ENCODE measurements at places on chromosomes 12 and 14.

DNA sequence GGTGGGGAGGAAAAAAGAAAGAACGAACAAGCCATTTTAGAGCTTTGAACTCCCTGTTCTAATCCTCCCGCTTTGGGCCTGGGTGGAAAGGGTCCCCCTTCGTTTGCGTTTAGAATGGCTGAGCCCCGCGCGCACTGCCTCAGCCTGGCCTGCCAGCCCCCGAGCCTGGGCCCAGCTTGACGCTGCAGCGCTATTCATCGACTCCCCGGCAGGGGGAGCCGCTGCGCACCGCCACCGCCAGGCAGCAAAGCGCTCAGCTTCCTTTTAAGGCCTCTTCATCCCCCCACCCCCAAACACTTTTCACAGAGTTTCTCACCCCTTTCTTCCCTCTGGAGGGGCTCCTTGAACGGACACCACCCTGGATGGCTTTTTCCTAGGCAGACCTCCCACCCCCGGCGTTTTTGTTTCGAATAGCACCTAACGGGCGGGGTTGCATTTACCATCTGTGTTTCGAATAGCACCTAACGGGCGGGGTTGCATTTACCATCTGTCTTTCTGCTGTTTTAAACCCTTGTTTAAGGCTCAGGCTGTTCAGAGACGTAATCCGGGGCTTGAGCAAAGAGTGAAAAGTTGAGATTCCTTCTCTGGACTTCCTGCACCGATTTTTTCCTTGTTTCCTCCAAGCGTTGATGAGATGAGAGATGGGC, 56.4 kb upstream of the PIWIL1 start:
- DNase-seq, result peak; percentile 5

GRCh38 chr12:16385782-16386646, 38.6 kb downstream of the MGST1 start:
- DNase-seq, result no peak

- DNase-seq, result no peak
Observed at GRCh38 chr12:95898081-95898480, 39.3 kb downstream of the SNRPF start.

GRCh38 chr14:101374373-101375338, 186.6 kb upstream of the DIO3 start:
- DNase-seq, result no peak

DNA sequence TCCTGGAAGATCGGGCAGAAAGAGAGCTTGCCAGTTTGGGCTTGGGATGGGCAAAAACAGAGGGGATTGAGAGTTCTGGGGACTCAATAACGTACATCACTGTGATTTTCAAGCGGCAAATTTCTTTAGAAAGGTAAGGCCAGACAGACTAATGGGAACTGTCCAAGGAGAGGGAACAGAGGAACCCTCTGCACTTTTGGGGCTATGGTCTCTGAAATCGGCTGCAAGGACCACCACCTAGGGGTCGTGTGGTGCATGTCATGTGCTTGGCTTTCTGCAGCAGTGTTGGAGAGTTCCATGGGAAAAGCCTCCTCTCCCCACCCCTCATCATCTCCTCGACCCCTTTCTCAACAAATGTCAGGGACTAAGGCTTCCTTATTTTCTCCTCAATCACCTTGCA, 79.6 kb downstream of the PPM1A start:
- DNase-seq, result no peak

GRCh38 chr12:39368891-39369290, 74.0 kb downstream of the KIF21A start:
- no peak for DNase-seq

DNA sequence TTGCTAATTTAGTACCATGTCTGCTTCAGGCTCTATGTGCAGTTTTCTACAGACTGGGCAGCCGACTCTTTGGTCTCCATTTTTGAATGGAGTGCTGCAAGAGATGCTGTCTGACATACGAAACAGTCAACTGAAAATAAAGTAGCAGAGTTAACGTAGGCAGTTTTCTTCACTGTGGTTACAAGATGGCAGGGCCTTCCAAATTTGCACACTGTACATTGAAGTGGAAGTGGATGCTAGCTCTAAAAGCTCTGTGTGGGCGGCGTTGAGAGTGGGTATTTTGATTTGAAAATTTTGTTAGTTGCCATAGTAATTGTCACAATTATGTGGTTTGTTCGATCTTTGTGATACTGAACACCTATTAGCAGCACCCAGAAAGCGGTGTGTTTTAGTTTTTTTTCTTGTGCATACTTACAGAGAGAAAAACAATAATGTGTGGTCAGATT, 154.9 kb upstream of the ATP2B1 start:
- peak; percentile 27 for DNase-seq

DNA sequence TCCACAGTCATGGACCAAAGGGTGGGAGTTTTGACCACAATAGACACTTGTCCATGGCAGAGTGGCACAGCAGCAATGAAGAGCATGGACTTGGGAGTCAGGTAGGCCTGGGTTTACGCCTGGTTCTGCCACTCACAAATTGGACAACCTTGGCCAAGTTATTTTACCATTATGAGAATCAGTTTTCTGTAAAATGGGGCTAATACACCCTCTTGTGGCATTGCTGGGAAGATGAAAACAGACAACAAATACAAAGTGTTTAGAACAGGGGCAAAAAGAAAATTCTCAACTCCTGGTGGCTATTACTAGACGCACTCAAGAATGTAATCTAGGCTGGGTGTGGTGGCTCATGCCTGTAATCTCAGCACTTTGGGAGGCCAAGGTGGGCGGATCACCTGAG, 2.6 kb downstream of the C12orf43 start:
- no peak for DNase-seq

DNA sequence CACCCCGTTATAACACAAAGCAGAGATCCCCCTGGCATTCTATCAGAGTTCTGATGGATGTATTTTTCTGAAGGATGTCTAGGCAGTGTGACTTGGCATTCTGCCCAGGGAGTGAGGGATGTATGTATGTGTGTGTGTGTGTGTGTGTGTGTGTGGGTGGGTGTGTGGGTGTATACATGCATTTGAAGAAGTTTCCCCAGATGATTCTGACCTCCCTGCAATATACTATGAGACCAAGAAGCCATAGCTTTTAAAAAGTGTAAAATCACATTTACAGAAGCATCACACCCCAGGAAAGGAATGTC, 59.7 kb upstream of the NAP1L1 start:
- DNase-seq, result peak; percentile 19

DNA sequence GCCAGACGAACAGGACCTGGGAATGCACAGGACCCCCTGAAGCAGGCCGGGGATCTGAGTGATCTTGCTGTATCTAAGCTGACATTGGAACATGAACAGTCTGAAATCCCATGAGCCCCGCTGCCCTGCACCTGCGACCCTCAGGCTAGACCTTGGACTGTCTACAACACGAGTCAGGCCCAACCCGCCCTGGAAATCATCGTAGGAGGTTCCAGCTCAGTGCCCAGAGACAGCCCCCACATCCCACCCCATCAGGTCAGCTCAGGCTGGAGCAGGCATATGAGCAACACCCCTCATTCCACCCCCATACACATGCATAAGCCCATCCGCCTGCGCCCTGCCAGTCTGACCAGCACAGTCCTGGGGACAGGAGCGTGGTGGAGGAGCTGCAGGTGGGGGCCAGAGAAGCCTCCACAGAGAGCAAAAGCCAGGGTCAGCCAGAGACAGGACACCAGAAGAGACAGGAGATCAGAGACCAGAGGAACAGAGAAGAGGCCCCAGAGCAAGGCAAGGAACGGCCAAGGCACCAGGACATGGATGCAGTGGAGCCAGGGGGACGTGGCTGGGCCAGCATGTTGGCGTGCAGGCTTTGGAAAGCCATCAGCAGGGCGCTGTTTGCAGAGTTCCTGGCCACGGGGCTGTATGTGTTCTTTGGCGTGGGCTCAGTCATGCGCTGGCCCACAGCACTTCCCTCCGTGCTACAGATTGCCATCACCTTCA, at the start of gene AQP6:
TSS of gene AQP6 (plus strand) at position 307 of the 720 bp plus-strand sequence. CDS start at position 534, 227 bp downstream.
- DNase-seq, result no peak

DNA sequence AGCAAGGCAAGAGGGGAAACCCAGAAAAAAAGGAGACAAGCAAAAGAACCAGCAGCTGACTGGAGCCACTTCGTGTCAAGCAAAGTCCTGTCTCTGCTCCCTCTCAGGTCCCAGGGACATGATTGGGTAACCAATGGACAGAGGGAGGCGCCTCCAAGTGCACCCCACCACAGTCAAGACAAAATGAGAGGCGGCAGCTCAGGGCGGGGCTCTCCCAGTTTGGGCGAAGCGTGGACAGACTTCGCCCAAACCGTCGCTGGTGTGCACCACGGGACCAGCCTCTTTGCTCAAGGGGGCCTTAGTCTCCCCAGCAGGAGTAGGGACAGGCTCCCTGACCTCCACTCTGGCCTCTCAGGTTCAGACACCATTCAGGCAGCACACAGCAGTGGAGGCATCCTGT, 1.5 kb upstream of the BEGAIN start:
- no peak for DNase-seq

- no peak for DNase-seq
Observed at GRCh38 chr12:116977465-116978380, 67.0 kb downstream of the FBXW8 start.

GRCh38 chr12:132614861-132615578, 3.6 kb upstream of the P2RX2 start:
- peak; percentile 81 for DNase-seq

- DNase-seq, result no peak
Observed at GRCh38 chr12:54736549-54736948, 88.4 kb upstream of the DCD start.

DNA sequence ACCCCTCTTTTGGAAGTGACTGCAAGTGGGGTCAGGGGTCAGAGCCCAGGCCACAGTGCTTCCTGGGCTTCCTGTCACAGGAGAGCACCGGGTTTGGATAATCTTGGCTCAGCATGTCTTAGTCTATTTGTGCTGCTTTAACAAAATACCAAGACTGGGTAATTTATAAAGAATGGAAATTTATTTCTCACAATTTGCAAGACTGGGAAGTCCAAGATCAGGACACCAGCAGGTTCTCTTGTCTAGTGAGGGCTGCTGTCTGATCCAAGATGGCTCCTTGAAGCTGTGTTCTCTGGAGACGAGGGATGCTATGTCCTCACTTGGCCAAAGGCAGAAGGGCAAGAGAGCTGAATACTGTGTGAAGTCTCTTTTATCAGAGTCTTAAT, 74.1 kb downstream of the RIN3 start:
- DNase-seq, result no peak

DNA sequence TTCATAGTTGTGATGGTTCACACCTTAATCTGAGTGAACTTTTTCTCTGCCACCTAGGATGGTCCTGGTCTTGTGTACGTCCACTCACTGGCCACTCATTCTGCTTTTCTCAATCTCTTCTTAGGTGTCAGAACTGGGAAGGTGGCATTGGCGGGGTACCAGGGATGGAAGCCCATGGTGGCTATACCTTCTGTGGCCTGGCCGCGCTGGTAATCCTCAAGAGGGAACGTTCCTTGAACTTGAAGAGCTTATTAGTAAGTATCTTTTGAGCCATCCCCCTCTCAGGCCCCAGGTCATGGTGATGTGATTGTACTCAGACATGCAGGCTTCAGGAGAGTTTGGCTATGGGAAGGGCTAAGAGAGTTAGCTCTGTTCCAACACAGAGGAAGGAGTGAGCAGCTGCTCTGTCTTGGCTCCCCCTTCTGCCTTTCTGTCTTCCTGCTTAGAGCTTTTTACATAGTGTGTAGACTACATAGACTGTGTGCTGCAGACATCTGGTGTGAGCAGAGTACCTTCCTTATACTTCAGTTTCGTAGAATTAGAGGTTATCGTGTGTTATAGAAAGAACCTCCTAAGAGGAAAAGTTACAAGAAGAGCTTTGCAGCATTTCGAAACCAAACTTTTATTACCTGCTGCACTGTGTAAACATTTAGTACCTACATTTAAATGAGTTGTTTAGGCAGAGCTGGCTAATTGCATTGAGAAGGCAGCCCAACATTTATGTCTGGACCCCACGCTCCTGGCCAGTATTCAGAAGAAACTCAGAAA, 54.2 kb downstream of the FNTB start:
- DNase-seq, result no peak

- DNase-seq, result no peak
Observed at GRCh38 chr14:55589171-55589570, 9.2 kb downstream of the KTN1 start.

- no peak for DNase-seq
Observed at GRCh38 chr14:32296366-32296765, 32.7 kb upstream of the AKAP6 start.

- no peak for DNase-seq
Observed at GRCh38 chr14:27389402-27389801, 791.6 kb upstream of the NOVA1 start.

- no peak for DNase-seq
Observed at GRCh38 chr12:116182359-116183063, 95.0 kb downstream of the MED13L start.

DNA sequence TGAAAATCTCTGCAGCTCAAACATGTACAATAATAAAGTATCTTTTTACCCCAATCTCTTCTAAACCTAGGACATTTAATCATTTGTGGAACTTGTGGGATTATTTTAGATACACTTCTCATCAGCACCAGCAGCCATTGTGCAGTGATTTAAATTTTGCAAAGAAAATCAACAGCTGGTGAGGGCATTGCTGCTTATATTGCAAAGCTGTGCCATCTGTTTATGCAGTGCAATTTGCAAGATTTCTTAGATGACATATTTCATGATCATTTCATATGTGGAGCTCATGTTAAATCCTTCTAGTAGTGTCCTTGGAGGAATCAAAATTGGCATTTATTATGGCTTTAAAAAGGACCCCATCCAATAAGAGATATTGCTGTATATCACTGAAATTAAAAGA, 320.7 kb downstream of the BTG1 start:
- no peak for DNase-seq

DNA sequence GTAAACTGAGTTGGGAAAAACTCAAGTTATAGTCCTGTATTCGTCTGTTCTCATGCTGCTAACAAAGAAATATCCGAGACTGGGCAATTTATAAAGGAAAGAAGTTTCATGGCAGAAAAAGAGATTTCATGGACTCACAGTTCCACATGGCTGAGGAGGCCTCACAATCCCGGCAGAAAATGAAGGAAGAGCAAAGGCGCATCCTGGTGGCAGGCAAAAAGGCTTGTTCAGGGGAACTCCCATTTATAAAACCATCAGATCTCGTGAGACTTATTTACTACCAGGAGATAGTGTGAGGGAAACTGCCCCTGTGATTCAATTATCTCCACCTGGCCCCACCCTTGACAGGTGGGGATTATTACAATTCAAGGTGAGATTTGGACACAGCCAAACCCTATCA, 292.6 kb upstream of the SYT1 start:
- no peak for DNase-seq

- DNase-seq, result no peak
Observed at GRCh38 chr14:40525314-40525713, 1081.4 kb upstream of the LRFN5 start.

All from activated T-cell treated with anti-CD3 and anti-CD28 coated beads for 1 hour (primary cell).